NCI-H774 (cell line): ENCODE measurements at places on chromosomes 11 and 22.

GRCh38 chr11:19683141-19683805 lies 29.4 kb upstream of the NAV2 start:
- no peak for DNase-seq

- no peak for DNase-seq
Observed at GRCh38 chr11:36271794-36272407, 17.3 kb downstream of the COMMD9 start.

GRCh38 chr11:113288286-113288863 lies 26.0 kb upstream of the TTC12 start:
- DNase-seq = no peak

DNA sequence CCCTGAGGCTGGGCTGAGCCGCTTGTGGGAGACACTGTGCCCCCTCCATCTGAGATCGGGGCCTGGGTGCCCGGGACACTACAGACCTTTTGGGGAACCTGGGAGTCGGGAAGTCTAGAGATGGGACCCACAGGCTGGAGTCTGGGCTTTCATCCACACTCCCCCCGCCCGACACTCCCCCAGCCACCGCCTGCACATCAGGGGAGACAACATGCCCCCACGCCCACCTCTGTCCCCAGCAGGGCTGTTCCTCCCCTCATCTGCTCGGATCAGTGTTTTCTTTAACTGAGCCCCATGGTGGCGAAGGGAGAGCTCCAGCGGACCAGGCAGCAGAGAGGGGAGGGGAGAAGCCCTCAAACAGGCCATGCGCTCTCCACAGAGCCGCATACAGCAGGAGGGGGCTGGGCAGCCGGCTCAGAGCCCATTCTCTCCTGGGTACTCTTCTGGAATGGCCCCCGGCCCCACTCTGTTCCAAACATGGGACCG lies 174.7 kb downstream of the IGLL1 start:
- DNase-seq = no peak

GRCh38 chr11:2302306-2302895 lies 588 bp downstream of the TSPAN32 start:
- DNase-seq = no peak

DNA sequence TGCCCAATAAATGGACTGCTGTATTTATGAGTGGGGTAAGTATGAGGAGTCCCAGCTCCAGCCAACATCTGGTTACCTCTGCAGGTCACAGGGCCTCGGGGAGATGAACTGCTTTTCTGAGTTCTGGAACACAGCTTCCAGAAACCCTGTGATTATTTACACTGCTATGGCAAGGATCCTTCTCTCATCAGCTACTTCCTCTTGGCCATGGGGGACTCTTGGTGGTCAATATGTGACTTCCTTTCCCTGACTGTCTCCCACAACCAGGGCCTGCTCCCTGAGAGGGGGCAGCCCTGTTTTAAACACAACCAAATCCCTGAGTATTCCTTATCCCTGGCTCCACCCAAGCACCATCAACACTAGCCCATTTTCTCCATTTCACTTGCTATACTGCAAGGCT lies 10.0 kb downstream of the RHOG start:
- DNase-seq = no peak

GRCh38 chr11:112644410-112645131 lies 316.6 kb upstream of the NCAM1 start:
- no peak for DNase-seq

DNA sequence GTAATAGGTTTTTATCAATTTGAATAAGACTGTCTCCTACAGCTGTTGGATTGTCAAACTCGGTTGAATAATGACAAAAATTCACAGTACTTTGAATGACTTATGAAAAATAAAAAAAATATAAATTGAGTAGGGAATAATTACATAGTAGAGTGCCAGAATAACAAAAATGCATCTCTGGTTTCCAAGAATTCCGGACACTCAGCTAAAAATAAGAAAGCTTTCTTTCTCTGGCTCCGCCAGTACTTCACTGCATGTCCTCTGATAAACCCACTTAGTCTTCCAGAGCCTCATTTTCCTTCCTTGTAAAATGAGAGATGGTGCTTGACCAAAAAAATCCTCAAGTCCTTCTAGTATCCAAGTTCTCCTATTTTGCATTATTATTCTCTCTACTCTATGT lies 374.6 kb upstream of the LUZP2 start:
- no peak for DNase-seq

- no peak for DNase-seq
Observed at GRCh38 chr11:38582151-38582550, 1984.1 kb upstream of the RAG2 start.

- DNase-seq = no peak
Observed at GRCh38 chr11:3226846-3227567, 5.2 kb downstream of the MRGPRE start.

- DNase-seq = no peak
Observed at GRCh38 chr11:33634291-33634834, 66.3 kb downstream of the C11orf91 start.

DNA sequence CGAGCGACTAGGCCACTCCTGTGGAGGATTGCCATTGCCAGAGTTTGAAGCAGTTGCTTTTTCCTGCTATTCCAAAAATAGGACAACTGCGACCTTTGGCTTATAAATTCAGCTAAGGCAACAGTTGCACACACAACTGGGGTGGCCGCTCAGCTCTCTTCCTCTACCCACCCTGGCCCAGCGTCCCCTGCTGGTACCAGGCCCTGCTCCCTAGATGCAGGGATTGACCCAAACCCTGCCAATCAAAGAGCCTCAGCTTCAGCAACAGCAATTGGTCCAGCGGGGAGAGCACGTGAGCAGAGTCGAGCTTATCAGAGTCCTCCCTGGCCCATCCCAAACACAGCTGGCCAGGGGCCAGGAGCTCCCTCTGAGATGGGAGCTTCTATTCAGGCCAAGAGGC lies 22.0 kb upstream of the CABP2 start:
- no peak for DNase-seq

DNA sequence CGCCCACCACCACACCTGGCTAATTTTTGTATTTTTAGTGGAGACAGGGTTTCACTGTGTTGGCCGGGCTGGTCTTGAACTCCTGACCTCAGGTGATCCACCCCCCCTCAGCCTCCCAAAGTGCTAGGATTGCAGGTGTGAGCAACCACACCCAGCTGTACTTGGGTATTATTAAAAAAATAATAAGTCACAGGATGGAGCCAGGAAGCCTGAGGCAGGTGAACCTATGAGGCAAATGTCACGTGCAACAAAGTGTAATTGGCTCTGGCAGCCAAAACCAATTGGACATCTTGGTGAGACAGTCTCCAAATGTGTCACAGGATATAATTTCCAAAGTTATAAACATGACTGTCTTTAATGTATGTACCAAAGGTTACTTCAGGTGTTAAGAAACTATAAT lies 24.0 kb upstream of the MALAT1 start:
- peak; percentile 26 for DNase-seq
